ENCODE measurements at places on chromosomes 6 and 20.
A peak's percentile ranks its signal among the peaks of the same experiment; 100 is the strongest.

- no peak for DNase-seq
Observed at GRCh38 chr6:156660389-156660788, 116.8 kb upstream of the ARID1B start.

- no peak for DNase-seq
Observed at GRCh38 chr6:144017166-144018094, 9.4 kb upstream of the PLAGL1 start.

DNA sequence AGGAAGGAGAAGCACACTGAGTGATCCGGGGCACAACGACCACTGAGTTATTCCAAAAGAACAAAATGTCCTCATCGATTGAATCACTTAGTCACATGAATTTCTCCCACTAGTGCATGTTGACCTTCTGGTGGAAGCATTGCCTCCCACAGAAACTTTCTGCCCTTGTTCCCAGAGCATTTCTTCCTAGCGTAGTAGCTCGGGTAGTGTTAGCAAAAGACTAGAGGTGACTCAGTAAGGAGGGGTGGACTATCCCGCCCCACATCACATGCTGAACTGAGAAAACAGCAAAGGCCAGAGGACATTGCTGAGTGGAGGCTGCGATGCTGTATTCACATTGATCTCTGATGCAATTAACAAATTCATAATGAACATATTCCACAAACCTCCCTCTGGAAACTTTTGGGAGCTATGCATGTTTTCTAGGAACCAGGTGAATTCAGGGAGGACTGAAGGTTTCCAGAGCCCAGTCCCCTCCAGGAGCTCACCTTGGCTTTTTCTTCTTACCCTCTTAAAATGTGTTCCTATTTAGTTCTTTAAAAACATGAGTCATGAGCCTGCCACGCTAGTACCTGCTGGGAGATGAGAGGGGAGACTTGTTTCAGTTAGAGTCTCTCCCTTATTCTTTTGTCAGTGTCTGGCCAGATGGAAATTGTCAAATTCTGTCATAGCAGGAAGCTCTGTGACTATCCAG is 507.9 kb downstream of the CDH26 start:
- DNase-seq: no peak

DNA sequence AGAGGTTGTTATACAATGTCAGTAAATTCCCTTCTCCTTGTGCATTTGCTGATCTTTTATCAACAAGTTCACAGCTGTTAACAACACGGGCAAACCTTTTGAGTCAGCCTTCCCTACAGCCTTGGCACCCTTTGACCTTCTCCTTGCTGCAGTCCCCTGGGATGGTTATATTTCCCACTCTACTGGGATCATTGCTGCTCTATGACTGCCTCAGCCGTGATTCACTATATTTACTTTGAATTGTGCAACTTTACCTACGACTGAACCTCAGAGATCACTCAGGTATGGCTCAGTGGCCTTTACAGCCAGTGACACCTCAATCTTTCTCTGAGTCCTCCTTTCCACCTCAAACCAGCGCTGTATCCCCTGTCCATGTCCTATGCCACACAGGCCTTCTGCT is 1293.3 kb downstream of the EPHA7 start:
- no peak for DNase-seq

- DNase-seq: no peak
Observed at GRCh38 chr6:36334832-36335459, 1.7 kb downstream of the BNIP5 start.

GRCh38 chr6:159061805-159062563 is 17.2 kb upstream of the TAGAP start:
- no peak for DNase-seq

DNA sequence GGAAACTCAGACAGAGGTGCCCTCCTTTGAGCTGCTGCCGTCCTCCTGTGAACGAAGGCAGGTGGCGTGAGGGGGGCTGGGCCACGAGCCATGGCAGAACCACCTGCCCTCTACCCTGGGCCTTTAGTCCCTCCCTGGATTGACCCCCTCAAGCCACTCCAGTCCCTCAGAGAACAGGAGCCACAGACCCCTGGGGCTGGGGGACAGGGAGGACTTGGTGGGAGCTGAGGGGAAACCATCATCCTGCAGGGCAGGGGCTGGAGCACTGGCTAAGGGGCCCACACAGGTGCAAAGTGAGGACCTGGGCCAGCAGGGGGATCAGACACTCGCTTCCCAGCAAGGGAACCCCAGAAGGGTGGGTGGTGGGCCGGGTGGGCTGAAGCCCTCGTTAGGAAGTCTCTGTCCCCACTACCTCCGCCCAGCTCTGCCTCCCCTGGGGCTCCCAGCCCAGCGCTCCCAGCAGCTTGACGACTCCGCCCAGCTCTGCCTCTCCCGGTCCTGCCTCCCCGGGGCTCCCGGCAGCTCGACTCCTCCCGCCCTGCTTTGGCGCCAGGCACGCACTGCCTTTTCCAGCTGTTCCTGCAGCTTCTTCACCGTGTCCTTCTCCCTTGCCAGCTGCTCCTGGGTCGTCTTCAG is 44.4 kb downstream of the DSTN start:
- DNase-seq: peak; percentile 92

DNA sequence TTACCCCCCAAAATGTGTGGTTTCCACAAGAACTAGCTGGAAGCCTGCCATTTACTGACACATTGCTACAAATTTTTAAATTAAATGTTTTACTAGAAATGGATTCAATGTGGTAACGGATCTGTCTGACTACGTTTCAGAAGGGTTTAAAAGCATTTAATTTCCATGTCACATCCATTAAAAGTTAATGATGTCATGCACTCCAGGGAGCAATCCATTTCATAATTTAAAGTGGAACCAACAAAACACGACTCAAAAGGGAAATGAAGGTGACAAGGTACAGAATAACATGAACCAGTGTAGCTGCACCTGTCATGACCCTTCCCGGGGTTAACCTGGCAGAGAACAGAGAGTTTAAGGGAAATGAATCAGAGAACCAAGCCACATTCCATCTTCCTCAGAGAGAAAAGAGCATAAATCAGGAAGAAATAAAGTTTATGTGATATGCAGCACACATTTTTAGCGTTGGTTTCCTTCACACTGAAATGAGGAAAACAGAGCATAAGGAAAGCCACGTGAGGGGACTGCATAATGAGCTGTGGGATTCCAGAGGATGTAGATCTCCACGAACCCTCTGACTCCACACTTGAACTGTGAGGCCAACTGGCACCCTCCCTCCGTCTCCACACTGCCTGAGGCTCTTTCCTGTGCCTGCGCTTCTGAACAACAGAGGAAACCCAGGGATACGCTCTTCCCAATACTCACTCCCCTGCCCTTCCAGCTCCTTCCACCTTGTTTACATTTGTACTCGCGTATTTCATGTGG is 170.3 kb upstream of the AHI1 start:
- DNase-seq: no peak

- no peak for DNase-seq
Observed at GRCh38 chr20:20075032-20075431, 22.7 kb downstream of the CFAP61 start.

Data from coronary artery (tissue), 2 donors.